ENCODE measurements at places on chromosomes 5 and 9. TPM values are rescaled to one million over a fixed set of nuclear protein-coding genes. Genes with fewer than 3 reads are reported as not detected.
A peak's percentile ranks its signal among the peaks of the same experiment; 100 is the strongest.

DNA sequence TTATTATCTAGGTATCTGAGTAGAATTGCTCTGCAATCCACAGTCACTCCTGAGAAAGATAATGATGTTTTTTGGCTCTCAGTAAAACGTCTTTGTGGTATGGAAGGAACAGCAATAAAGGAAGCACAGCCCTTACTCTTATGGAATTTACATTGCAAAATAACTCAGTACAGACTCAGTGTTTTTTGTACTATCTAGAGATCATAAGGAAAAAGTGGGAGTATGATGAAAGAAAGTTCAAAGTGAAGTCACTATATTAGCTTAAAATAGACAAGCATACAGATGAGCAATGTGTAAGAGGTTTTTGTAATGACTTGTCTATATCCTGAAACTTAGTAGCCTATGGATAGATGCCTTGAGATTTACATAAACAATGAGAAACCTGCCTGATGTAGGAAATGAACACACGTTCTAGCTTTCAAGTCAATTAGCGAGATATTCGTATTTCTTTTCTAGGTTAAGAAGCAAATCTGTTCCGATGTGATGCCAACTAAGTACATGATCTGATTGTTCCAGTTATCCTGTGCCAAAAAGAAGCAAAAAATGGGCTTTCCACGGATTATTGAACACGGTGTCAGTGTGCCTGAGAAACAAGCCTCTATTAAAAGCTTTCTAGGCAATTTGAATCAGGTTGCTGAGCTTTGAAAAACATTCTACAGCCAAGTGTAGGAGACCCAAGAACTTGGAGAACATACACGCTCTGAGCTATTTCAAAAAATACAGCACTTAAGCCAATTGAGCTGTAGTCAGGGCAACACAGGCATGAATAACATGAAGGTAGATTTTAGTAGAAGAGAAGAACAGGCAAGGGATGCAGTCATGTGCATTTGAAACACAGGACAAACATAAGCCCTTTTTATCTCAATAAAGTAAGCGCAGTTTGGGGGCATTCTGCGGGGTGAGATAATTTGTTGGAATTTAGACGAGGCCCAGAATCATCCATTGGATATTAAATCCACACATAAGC lies 86.3 kb upstream of the TAF11L2 start:
- peaks cover 9% of the 10 kb centered on the region for H3K4me1 ChIP-seq
- no peaks in the 10 kb centered on the region for H3K36me3 ChIP-seq
- H3K27ac ChIP-seq = no peak overlapping the region
- no peak overlapping the region for H3K4me3 ChIP-seq
- no peaks in the 10 kb centered on the region for H3K27me3 ChIP-seq
- DNase-seq = peak; percentile 49

TXNDC8 gene
- not detected for total RNA-seq

DNA sequence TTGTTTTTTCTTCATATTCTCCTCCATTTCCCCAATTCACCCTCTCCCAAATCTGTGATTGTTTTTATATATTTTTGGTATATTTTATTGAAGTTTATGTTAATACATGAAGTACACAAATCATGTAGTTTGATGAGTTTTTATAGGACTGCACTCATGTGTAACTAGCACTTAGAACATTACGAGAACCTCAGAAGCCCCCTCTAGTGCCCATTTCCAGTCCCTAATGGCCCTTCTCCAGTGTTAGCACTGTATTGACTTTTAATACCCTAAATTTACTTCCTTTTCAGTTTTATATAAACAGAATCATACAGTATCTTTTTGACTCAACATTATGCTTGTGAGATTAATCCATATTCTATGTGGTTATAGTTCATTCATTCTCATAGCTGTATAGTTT lies 18.5 kb upstream of the FKTN start:
- no peaks in the 10 kb centered on the region for H3K27me3 ChIP-seq
- H3K4me1 ChIP-seq = no peaks in the 10 kb centered on the region
- H3K4me3 ChIP-seq = no peak overlapping the region
- peaks cover 26% of the 10 kb centered on the region for H3K36me3 ChIP-seq
- no peak overlapping the region for H3K27ac ChIP-seq

BNC2 gene
- 18.5 TPM for total RNA-seq

GRCh38 chr9:126093771-126094170 lies 232.9 kb upstream of the MVB12B start:
- H3K27me3 ChIP-seq = 0 out of 2 replicates have a peak, but pooled peaks cover 8% of the 10 kb centered on the region
- no peak overlapping the region for H3K4me3 ChIP-seq
- H3K36me3 ChIP-seq = no peaks in the 10 kb centered on the region
- H3K4me1 ChIP-seq = no peaks in the 10 kb centered on the region
- no peak overlapping the region for H3K27ac ChIP-seq
- DNase-seq = no peak

TRIM7 gene
- 6.8 TPM for total RNA-seq

SPATA31C1 gene
- not detected for total RNA-seq

STKLD1 gene
- 3.4 TPM for total RNA-seq

- no peak overlapping the region for H3K4me3 ChIP-seq
- DNase-seq = no peak
- H3K4me1 ChIP-seq = no peaks in the 10 kb centered on the region
Observed at GRCh38 chr5:72723581-72723980, 92.9 kb upstream of the TNPO1 start.

- no peaks in the 10 kb centered on the region for H3K4me1 ChIP-seq
- H3K4me3 ChIP-seq = no peak overlapping the region
- H3K27me3 ChIP-seq = no peaks in the 10 kb centered on the region
- H3K27ac ChIP-seq = no peak overlapping the region
Observed at GRCh38 chr5:161299053-161299452, 247.5 kb downstream of the GABRB2 start.

DNA sequence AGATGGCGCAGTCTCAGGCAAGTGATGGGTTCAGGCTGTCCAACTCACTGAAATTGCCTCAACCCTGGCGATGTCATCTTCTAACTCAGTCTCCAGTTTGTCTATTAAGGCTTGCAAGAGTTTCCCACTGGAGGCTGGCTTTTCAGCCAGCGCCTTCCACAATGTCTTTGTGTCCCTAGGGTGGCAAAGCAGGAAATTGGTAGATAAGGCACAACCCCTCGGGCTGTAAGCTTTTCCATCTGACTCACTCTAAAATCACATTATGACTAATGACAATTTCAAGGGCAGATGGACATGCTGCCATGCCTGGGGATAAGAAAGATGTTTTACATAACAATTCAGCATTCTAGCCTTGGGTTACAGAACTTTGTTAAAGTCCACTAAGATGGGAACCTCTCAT lies 61.9 kb downstream of the MROH2B start:
- no peaks in the 10 kb centered on the region for H3K4me1 ChIP-seq
- no peak overlapping the region for H3K27ac ChIP-seq
- DNase-seq = peak; percentile 16
- no peak overlapping the region for H3K4me3 ChIP-seq
- no peaks in the 10 kb centered on the region for H3K27me3 ChIP-seq
- no peaks in the 10 kb centered on the region for H3K36me3 ChIP-seq

ORM2 gene
- not detected for total RNA-seq

SARDH gene
- 2.4 TPM for total RNA-seq

DNA sequence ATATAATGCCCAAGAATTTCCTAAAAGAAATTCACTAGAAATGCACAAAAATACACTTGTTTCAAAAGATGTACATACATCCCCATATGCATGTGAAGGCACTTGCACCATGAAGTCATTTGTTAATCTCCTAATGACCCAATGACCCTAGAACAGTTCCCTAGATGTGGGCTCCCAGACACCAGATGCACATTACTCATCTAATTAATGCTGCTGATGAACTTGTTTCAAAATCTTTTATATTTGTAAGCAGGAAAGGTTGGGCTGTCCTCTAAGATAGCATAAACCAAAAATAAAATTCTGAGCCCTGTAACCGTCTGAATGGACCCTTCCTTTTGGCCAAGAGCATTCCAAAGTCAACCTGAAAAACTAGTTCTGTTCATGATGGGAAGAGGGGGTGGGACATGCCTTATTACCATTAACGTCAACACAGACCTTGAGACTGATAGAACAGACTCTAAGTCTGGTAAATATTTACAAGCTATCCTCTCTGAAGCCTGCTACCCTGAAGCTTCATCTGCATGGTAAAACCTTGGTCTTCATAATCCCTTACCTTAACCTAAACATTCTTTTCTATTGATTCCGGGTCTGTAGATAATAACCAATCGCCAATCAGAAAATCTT lies 91.0 kb upstream of the DAPK1 start:
- no peak for DNase-seq
- H3K27me3 ChIP-seq = no peaks in the 10 kb centered on the region

GRCh38 chr9:114844766-114845165 lies 38.9 kb upstream of the TNFSF15 start:
- H3K36me3 ChIP-seq = no peaks in the 10 kb centered on the region
- no peak for DNase-seq
- H3K4me1 ChIP-seq = peaks cover 10% of the 10 kb centered on the region
- H3K4me3 ChIP-seq = no peak overlapping the region
- H3K27me3 ChIP-seq = no peaks in the 10 kb centered on the region

CCDC192 gene
- total RNA-seq = not detected

PCDHB10 gene
- total RNA-seq = 1.3 TPM

SPATA24 gene
- 0.43 TPM for total RNA-seq

DNA sequence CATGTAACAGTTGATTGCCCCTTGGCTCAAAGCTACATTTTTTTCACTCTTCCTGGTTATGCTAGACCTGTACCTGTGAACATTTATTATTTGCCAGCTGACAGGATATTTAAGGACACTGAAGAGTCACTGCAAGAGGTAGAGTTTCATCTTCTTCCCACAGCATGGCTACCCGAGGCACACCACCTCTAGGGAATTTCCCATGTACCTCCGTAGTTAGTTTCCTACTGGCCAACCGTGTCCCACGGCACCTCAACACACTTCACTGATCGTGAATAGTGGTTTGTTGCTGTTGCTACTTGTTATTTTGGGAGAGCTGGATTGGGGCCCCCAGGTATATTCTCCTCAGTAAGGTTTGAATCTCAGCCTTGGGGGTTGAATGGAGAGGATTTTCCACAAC lies 648.6 kb downstream of the SEMA5A start:
- no peak overlapping the region for H3K4me3 ChIP-seq
- DNase-seq = no peak
- H3K27me3 ChIP-seq = no peaks in the 10 kb centered on the region
- no peaks in the 10 kb centered on the region for H3K36me3 ChIP-seq
- H3K4me1 ChIP-seq = no peaks in the 10 kb centered on the region

RUFY1 gene
- total RNA-seq = 41.9 TPM

CCL27 gene
- not detected for total RNA-seq

SPINK7 gene
- total RNA-seq = not detected

- no peak overlapping the region for H3K4me3 ChIP-seq
- no peaks in the 10 kb centered on the region for H3K36me3 ChIP-seq
- no peak for DNase-seq
- H3K27me3 ChIP-seq = peaks cover 2% of the 10 kb centered on the region
Observed at GRCh38 chr5:135743181-135743580, 91.3 kb upstream of the SLC25A48 start.

PLCXD3 gene
- 0.22 TPM for total RNA-seq

GRCh38 chr9:105157171-105157583 lies 87.3 kb upstream of the SLC44A1 start:
- peak; percentile 84 for DNase-seq
- peaks cover 22% of the 10 kb centered on the region for H3K4me1 ChIP-seq
- H3K36me3 ChIP-seq = no peaks in the 10 kb centered on the region
- no peak overlapping the region for H3K27ac ChIP-seq

DNA sequence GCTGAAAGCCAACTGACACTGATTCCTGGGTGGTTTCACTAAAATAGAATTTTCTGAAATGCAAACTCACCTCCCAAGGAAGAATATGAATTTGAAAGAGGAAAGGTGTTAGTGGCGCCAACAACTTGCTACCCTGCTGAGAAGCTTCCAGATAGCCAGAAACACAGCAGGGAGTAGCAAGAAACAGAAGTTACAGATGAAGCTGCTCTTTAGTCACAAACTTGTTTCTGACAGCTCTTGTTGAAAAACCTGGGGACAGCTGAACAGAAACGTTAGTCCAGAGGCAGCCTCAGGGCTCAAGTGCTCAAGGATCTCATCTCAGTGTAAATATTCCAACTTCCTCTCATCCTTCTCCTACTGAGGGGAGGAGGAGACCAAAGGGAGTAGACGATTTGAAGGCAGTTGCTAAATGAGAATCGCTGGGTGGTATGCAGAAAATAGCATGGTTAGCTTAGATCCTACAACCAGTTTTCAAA lies 184.1 kb downstream of the PDE4D start:
- DNase-seq = no peak
- 0 out of 2 replicates have a peak, but pooled peaks cover 4% of the 10 kb centered on the region for H3K27me3 ChIP-seq
- peaks cover 6% of the 10 kb centered on the region for H3K4me1 ChIP-seq
- H3K36me3 ChIP-seq = no peaks in the 10 kb centered on the region
- no peak overlapping the region for H3K4me3 ChIP-seq

- no peak overlapping the region for H3K4me3 ChIP-seq
- no peaks in the 10 kb centered on the region for H3K4me1 ChIP-seq
- no peaks in the 10 kb centered on the region for H3K36me3 ChIP-seq
- no peak for DNase-seq
- no peaks in the 10 kb centered on the region for H3K27me3 ChIP-seq
Observed at GRCh38 chr5:137856201-137856600, 11.5 kb upstream of the MYOT start.

FOXD4L5 gene
- not detected for total RNA-seq

DNA sequence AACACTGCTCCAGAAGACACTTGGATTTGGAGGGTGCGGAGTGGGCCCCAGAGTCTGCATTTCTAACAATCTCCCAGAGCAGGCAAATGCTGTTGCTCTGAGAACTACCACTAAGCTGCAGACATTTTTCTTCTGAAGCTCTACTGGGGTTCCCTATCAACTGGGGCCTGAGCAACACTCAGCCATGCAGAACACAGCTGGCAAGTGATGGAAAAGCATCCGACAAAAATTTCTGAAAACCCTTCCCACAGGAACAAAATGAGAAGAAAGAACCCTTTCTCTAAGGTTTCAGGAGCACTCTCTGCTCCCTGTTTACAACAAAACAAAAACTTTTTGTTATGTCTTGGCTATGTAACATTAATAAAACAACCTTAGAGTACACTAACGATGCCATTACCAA lies 516.9 kb downstream of the CTNND2 start:
- H3K4me1 ChIP-seq = no peaks in the 10 kb centered on the region
- no peaks in the 10 kb centered on the region for H3K36me3 ChIP-seq
- H3K27ac ChIP-seq = no peak overlapping the region
- peaks cover 32% of the 10 kb centered on the region for H3K27me3 ChIP-seq

DNA sequence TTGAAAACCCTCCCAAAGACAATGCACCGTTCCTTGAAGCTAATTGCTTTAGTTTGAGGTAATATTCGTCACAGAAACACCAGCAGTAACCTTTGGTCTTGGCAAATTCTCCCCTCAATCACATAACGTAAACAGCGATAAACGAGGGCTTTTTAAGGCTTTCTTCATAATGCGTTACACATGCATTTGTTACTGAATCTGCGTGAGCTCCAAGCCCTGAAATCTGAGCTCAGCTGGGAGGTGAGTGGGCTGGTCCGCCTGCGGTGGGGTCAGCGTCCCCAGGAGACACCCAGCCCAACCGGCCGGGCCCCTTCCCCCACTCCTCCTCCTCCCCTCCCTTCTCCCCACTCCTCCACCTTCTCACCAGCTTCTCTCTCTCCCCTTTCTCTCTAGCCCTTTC lies 91.1 kb downstream of the BARX1 start:
- no peaks in the 10 kb centered on the region for H3K4me1 ChIP-seq
- no peak overlapping the region for H3K4me3 ChIP-seq
- peak; percentile 5 for DNase-seq
- no peaks in the 10 kb centered on the region for H3K36me3 ChIP-seq
- no peak overlapping the region for H3K27ac ChIP-seq

SPATA9 gene
- total RNA-seq = not detected

SLCO6A1 gene
- not detected for total RNA-seq

RASEF gene
- 0.11 TPM for total RNA-seq

GABRA1 gene
- total RNA-seq = not detected

All from GM23248 (cell line).